Smooth muscle cell of the pulmonary artery (primary cell): ENCODE measurements at places on chromosomes 2 and 18. TPM values are rescaled to one million over a fixed set of nuclear protein-coding genes. Genes with fewer than 3 reads are reported as not detected.

Gene ADNP2
- 14.7 and 15.1 TPM in 2 replicates for total RNA-seq

Gene GAREM1
- 3.2 and 3.5 TPM in 2 replicates for total RNA-seq

Gene CNTNAP5
- total RNA-seq: not detected in 2 replicates

Gene SP100
- total RNA-seq: 94.7 and 111 TPM in 2 replicates

Gene CNDP1
- total RNA-seq: not detected in 2 replicates
